ENCODE measurements at places on chromosomes 6 and 20.

GRCh38 chr6:129920103-129920798, 59.1 kb upstream of the TMEM244 start:
- no peak for DNase-seq

DNA sequence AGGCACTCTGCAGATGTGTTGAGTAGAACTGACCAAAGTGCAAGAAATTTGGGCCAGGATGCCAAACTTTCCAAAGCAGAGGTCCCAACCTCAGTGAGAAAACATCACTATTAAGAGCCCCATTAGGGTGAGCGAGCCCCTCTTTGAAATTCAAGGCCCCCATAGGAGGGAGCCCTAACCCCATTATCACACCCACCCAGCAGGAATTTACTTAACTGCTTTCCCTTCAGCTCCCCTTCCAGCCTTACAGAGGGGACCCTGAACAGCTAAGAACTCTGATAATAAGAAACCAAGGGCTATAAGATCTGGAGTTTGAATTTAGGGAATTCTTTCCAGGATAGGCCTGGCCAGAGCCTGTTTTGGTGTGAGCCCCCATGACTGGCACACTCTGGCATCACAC, 130.6 kb downstream of the NFATC2 start:
- no peak for DNase-seq

- DNase-seq, result no peak
Observed at GRCh38 chr6:55560290-55560885, 18.6 kb downstream of the HMGCLL1 start.

DNA sequence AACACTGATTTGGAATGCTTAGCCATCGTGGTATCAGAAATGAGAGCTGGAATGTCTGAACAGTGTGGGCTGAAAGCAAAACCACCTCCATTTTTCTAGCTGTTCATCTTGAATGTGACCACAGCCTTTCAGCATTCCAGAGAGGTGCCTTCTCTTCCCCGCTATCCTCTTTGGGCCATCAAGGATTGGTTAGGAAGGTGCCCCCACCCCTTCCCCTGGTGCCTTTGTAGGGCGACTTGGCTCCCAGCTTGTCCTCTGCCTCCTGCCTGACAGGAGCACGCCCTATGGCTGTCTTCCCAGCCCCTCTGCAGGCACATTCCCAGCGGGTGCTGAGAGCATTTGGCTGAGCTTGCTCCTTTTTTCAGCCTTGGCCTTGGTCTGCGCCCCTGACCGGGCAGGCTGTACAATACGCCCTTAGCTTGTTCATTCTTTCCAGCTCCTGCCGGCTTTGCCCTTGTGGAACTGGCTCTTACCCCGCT, 97.5 kb downstream of the ARMC2 start:
- no peak for DNase-seq

DNA sequence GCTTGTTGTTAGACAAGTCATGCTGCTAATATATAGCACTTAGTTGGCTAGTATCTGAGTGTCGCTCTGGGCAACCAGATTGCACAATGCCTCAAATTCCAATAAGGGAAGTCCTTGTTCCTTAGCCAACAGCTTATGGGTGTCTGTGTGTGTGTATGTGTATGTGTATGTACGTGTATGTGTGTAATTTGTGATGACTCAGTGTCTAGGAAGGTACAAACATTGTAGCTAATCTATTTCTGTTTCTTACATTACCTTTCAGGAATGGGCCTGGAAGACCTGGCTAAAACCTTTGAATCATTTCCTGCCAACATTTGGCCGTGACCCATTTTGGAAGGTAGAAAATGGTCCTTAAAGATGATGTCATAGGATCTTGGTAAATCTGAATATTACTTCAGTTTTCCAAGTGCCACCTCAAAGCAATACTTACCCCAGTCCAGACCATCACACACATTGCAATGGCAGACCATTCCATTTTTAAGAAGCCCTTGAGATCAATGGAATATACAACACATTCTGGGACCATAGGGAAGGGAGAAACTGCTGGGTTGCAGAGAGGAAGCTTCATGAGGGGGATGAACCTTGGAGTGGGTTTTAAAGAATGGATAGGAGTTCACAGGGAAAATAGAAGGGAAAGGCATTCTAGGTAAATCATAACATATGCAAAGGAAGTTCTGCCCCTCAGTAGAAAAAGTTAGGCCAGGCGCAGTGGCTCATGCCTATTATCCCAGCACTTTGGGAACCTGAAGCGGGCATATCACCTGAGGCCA, 25.1 kb downstream of the NEDD9 start:
- peak; percentile 95 for DNase-seq

GRCh38 chr6:7145885-7146828, 38.4 kb downstream of the RREB1 start:
- DNase-seq, result no peak

DNA sequence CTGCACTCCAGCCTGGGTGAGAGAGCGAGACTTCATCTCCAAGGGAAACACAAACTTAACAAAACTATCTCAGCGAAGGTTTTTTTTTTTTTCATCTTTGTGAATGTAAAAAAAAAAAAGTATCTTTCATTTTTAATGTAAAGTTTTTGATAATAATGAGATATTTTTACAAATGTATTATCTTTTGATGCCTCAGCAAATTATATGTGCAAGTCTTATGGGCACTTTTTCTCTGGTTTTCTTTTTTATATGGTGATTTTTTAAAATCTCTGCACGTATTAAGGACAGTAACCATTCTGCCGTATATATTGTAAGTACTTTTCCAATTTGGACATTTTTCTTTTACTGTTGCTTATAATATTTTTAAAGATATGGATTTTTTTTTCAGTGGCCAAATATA, 76.8 kb downstream of the MAFB start:
- DNase-seq, result no peak

DNA sequence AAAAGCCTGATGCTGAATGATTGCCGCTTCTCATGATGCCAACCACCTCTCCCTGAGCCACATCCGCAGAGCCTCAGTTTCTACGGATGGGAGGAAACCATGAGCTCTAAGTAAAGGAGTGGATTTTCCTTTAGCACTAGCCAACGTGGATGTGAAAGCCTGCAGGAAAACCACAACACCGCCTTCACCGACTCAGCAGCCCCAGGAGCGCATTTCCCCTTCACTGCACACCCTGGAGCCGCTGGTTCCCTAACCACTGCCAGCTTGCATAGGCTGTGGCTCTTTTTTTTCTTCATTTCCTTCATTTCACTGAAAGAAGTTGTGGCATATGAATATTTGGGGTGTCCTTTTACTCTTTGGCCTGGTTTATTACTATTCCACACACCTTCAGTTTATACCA, 50.5 kb upstream of the SSTR4 start:
- DNase-seq, result no peak

- DNase-seq, result no peak
Observed at GRCh38 chr6:52672412-52673025, 1.6 kb downstream of the TMEM14A start.

DNA sequence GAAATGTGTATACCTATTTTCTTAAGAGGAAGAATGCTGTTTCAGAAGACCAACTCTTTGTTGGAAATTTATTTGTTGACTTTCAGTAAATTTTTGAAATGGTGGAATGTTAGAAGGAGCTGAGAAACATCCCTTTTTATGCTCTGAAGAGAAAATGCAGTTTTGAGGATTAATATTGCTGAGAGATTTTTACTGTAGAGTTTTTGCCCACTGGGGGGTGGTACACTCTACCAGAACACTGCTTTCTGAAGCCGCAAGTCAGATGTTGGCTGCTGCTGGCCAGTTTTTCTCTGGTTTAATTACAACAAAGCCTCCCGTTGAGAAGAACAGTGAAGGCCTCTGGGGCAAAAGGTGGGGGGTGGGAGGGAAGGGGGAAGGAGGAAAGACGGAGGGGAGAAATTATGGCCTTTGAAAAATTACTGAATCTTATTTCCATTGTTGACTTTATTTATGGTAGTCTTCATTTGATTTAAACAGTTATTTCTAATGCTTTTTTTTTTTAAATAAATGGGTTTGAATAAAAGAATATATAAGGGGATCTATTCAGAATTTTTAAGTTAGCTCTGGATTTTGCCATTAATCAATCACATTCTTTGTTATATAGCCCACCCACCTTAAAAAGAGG, 3.0 kb downstream of the FLRT3 start:
- no peak for DNase-seq

DNA sequence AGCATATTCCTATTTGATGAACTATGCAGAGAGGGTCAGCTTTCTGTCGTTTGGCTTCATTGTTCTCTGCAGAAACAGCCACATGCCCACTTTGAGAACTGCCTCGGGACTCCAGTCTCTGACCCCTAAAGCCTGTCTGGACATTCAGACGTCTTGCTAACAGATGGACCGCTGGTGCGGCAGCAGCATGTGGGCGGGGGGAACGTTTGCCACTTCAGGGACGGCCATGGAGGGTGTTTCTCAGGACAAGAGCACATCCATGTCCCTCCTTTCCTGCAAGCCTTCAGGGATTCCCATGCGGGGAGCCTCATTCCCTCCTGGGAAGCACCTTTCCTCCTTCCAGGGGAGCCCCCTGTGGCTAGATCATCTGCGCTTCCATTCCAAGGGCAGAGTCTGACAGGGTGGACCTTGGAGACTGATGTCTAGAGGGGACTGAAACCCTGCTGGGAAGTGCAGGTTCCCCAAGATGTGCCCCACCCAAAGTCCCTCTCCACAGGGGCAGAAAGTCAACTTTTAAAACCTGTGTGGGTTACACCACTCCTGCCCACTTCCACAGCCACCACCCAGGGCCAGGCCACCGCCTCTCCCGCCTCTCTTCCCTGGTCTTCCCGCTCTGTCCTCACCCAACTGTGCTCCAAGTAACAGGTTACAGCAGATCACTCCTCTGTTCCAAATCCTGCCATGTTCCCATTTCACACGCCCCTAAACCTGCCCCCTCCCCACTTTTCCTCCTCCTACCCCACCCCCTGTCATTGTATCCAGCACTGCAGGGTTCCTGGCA, 94.8 kb upstream of the PMEPA1 start:
- DNase-seq, result no peak

GRCh38 chr20:20358801-20359200, 9.1 kb upstream of the INSM1 start:
- DNase-seq, result no peak

DNA sequence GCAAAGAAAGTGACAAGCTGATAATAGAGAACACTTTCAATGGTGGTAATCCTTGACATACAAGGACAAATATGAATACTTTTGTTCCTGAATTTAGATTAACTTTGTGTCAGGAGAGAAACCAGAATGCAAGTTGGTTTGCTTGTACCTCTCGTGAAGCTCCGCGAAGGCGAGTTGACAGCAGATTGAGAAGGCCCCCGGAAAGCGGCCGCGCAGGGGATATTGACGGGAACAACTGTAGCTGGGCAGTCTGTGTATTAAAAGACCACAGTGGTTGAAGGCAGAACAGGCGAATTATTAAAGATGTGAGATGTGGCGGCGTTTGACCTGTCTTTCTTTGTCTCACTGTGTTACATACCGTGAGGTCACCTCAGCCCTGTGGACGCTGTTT, 175.8 kb upstream of the RALGAPA2 start:
- no peak for DNase-seq

- no peak for DNase-seq
Observed at GRCh38 chr20:62413896-62414481, 6.9 kb upstream of the CABLES2 start.

- DNase-seq, result no peak
Observed at GRCh38 chr6:38184585-38185080, 365.1 kb downstream of the ZFAND3 start.

GRCh38 chr6:144478483-144478882, 193.3 kb downstream of the UTRN start:
- no peak for DNase-seq

- DNase-seq, result no peak
Observed at GRCh38 chr6:157609117-157609516, 213.9 kb upstream of the SNX9 start.

GRCh38 chr6:136783495-136784270, 8.6 kb downstream of the MAP3K5 start:
- DNase-seq, result no peak

- DNase-seq, result peak; percentile 85
Observed at GRCh38 chr6:4313044-4313686, 177.8 kb upstream of the ECI2 start.

DNA sequence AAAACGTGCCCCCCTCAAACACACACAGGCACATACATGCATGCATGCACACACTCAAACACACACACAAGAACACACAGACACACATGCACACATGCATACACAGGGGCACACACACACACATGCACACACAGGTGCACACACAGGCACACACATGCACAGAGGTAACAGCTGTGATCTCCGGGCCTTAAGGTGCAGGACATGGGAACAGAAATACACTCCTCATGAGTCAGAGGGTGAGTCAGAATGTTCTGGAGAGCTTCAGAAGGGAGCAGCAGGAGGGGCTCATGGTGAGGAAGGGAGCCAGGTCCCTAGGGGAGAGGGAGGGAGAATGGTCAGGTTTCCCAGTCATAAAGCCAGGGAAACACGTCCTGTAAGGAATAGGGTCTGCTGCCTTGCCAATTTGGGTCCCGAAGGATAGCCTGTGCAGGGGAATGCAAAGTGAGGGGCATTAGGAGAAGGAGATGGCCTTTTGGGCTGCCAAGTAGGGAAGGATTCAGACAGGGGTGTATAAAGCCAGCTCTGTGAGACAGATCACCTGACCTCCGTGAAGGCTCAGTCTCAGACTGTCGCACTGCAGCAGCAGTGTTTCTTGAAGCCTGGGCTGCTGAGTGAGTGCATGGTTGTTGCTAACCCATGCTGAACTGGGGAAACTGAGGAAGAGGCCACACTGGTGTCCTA, 123.9 kb downstream of the MAFB start:
- no peak for DNase-seq

- DNase-seq, result no peak
Observed at GRCh38 chr20:42204109-42204660, 586.0 kb upstream of the CHD6 start.

DNA sequence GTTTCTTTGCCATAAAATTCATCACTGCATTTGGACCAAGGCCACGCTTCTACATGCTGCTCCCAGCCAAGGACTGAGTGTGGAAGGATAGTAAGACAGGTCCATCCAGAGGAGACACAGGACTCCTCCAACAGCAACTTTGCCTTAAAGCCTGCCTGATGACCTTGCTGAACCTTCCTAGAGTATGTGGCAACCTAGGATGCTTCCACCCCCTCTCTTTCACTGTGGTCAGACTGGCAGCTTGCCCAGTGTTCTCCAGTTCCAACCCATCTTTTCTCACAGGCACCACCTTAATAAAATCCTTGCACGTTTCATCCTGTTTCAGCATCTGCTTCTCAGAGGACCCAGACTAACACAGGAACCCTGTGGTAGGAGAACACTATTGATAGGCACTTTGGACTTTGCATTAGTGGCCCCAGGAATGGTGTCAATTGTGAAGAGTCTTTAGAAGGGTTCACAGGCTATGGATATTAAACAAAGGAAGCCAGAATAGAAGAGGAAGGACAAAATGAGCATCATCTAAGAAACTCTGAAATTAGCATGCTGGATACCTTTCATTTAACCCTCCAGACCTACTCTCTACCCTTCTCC, 2.4 kb upstream of the PKHD1 start:
- DNase-seq, result no peak
